ENCODE measurements at places on chromosomes 11 and 22.

DNA sequence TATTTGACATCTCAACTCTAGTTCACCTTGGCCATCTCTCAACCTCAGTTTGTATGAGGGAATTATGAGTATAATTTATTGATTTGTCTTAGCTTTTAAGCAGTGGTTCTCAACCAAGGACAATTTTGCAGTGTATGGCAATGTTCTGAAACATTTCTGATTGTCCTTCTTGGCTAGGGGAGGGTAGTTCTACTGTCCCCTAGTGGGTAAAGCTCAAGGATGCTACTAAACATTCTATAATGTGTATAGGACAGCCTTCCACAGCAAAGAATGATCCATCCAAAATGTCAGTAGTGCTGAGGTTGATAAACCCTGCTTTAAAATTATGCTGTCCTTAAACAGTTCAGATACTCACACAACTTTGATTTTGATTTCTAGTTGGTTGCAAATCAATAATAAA lies 78.1 kb upstream of the ALKBH3 start:
- no peak for DNase-seq

DNA sequence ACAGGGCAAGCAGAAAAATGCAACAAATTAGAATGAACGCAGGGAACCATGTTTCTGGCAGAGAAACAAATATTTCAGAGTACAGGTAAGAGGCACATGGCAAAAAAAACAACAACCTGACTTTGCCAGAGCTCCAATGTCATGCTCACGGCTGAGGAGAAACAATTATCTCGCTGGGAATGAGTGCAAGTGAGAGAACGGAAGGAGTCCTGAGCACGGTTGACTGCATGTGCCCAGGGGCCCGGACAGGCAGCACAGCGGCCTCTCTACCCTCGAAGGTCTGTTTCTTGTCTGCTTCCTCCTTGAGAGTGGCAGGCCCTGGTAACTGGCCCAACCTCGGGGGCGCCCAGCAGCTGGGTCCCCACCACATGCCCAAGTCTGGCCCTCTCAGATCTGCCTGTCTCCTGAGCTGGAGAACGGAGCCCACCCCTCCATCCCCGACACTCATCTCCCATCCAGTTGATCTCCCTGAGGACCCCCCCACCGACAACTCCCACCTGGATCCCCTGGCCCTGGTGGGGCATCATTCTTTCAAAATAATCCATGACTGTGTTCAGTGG lies 24.6 kb upstream of the RTN4R start:
- DNase-seq: no peak

DNA sequence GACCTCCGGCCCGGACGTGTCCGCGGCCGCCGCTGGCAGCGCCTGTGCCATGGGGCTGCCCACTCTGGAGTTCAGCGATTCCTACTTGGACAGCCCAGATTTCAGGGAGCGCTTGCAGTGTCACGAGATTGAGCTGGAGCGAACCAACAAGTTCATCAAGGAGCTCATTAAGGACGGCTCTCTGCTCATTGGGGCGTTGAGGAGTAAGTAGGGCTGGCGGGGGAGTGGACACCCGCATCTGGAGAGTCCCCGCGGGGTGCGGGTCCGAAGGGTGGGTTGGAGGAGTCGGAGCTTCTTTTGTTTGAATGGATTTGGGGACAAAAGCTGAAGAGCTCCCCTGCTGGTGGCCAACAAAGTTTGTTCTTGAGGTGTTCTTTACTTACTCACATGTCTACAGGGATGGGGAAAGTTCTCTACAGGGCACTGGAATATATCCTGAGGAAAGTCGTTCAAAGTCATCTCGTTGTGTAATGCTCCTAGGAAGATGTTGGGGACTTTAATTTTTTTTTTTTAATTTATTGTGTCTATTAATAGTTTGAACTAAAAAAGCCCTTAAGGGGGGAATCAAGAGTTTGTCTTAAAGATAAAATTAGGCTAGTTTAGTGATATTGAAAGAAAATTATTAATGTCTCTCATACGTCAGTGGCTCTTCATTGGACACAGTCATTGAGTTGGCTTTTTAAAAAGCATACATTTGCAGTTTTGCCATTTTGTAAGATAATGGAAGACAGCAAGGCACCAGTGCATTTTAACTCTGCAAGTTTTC lies 725 bp downstream of the ARHGAP42 start:
- DNase-seq: peak; percentile 85

DNA sequence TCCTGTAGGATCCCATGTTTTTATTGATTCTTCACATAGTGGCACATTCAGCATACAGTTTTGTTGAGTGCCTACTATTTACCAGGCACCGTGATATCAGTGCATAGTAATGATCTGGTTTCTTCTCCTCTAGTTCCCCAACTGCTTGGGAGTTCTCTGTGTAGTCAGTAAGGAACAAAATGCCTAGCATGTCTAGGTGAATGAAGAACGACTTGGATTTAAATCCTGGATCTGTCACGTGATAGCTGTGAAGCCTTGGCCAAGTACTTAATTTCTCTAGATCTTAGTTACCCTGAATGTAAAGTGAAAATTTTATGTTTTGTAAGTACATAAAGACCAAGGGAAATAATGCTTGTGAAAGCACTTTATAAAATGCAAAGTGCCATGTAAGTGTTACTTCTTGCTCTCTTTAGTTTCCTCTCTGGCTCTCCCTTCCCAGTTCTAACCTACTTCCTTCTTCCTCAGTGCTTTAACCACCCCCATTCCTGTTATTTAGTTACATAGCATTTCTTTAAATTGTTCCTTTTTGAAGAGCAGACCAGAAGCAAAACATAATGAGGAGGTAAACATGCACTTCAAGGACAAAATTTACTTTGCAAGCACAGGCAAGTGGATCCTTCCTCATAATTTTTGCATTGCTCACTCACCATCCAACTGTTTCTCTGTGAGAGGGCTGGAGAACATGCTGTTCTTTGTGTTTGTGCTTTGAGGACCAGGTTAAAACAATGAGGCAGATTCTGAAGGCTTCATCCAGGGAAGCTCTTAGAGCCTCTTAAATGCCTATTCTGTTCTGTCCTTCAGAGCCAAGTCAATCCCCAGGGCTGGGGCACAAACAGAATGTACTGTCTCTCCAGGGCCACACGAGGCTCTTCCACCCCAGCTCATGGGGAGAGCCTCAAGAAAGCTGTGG lies 353.9 kb upstream of the TENM4 start:
- DNase-seq: peak; percentile 39

- no peak for DNase-seq
These were observed 12.7 kb upstream of the MIEF1 start for GRCh38 chr22:39489094-39490068.

- no peak for DNase-seq
These were observed 497.1 kb downstream of the BRD1 start for GRCh38 chr22:49330421-49331222.

DNA sequence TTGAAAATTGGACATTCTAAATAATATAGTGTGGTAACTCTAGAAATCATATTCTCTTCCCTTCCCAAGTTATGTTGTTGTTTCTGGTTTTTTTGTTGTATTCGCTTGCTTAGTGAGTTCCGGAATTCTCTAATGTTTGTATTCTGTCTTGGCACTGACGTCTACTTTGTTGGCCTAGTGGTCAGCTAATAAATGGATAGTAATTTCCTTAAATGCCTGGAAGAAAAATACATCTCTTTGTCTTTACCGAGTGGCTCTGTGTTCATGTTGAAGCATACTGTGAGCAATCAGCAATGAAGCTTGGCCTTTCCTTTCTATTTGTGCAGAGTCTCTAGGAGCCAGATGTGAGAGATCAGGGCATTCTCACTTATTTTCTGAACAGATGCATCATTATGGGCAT lies 1225.7 kb downstream of the JRKL start:
- DNase-seq: no peak

DNA sequence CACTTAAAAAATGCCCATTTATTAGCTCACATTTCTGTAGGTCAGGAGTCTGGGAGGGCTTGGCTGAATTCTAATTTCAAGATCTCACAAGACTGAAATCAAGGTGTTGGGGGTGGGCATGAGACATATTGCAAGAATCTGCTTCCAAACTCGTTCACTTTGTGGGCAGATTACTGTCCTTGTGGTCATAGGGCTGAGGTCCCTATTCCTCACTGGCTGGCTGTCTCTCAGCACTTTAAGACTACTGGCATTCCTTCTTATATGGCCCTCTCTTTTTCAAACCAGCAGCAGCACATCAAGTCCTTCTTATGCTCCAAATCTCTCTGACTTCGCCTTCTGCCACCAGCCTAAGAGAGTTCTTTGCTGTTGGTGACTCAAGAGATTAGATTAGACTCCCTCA lies 27.8 kb upstream of the MYOD1 start:
- DNase-seq: no peak

DNA sequence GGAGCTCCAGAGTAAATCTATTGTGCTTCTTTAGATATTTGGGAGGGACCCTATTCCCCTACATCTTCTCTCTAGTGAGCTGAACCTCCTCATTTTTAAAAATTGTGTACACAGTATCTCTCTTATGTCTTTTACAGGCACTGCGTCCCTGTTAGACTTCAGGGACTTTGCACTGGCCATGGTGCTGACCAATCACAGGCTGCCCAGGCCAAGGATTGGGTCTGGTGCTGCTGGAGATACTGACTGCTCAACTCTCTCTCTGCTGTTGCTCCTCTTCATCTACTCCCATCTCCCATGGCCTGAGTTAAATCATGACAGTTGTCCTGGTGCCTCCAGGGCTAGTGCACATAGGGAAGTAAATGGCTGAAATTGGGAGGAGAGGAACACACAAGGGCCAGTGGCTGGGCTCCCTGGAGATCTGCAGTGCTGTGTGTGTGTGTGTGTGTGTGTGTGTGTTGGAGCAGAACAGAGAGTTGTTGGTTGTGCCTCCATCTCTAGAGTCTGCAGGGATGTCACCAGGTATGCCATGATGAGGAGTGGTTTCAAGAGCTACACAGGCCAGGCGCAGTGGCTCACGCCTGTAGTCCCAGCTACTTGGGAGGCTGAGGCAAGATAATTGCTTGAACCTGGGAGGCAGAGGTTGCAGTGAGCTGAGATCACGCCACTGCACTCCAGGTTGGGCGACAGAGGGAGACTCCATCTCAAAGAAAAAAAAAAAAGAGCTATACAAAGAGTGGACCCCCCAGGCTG lies 155.3 kb downstream of the ST3GAL4 start:
- no peak for DNase-seq

- no peak for DNase-seq
These were observed 314.2 kb upstream of the SORL1-AS1 start for GRCh38 chr11:121766991-121767390.

DNA sequence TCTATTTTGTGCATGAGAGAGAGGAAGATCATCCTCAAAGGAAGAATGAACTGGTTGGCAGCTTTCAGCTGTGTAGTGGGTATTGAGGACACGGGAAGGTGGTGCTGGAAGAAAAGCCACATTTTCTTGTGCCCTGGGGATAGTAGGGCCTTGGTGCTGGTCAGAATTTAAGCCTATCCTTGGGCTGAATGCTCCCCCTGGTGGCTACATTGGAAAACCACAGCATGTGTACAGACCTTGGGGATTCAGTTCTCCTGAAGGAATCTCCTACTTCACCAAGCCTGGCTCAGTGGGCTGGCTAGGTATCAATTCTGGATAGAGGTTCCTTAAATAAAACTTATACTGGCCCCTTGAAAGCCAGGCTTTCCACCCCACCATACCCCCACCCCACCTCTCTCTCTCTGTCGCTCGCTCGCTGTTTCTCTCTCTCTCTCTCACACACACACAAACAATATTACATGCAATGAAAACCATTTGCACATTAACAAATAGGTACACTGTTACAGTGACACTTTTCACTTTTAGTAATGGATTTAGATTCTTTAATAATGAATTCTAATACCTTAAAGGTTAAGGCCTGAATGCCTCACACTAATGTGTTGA lies 2.8 kb upstream of the OR51M1 start:
- peak; percentile 61 for DNase-seq

DNA sequence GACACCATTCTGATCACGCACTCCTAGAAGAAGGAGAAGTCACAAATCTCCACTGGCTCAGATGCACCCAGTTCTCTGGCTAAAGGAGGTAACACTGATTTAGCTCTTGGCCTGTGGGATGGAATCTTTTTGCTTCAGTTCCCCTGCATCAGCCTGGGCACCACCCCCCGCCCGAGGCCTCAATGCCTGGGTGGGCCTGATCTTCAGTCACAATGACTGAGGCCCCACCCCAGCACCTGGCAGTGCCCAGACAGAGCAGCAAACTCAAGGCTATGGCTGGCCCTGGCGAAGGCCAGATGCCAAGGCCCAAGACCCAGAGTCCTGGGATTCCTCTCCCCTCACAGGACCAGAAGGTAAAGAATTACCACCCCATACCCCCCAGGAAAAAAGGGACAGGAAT lies 5.0 kb downstream of the CYB561A3 start:
- no peak for DNase-seq

DNA sequence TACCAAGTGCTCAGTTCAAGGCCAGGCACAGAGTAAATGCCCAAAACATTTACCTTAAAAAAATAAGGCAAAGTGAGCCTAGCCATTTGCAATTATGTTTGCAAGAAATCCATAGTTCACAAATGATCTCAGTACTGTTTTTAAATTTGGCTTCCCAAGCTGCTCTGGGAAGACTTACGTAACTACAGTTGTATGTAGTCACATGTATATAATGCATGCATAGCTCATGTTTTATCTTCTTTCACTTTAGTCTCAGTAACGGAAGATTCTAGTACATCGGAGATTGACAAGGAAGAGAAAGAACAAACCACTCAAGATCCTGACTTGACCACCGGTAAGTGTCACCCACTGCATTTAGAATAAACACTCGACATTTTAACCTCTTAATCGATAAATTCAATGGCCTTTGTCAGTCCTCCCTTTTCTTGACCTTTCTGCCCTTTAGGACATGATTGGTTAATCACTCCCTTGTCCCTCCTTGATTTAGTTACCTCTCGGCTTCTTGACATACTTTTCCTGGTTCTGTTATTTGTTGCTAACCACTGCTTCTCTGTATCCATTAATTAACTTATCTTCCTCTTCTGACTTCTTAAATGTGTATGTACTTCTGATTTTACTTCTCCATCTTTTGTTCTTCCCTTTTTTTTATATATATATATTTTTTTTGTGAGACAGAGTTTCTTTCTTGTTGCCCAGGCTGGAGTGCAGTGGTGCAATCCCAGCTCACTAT lies 18.0 kb upstream of the JHY start:
- DNase-seq: no peak

- no peak for DNase-seq
These were observed 211.4 kb downstream of the ETS1 start for GRCh38 chr11:128375961-128376360.

DNA sequence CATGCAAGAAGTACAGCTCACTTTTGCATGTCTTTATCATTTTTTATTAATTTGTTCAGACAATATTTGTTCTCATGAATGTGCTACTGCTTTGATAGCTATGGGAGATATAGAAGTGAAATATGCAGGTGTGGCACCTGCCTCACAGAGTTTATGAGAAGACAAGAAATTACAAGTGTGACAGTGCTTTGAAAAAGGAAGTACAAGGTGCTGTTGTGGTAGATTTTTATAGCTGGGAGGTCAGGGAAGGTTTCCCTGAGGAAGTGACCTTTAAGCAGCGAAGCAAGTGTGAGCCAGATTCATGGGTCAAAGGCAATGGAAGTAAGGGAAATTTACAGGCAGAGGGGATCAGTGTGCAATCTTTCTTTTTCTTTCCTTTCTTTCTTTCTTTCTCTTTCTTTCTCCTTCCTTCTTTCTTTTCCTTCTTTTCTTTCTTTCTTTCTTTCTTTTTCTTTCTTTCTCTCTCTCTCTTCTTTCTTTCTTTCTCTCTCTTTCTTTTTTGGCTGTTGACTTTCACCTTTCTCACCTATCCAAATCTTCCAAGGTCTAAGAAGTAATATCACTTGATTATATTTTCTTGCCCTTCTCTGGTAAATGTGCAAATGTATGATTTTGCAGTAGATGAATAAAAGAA lies 6.4 kb upstream of the BMAL1 start:
- no peak for DNase-seq

GRCh38 chr11:70926543-70927201 lies 325.7 kb downstream of the SHANK2 start:
- no peak for DNase-seq

All from amniotic epithelial cell (primary cell).